ENCODE measurements at places on chromosomes 7 and 10.

DNA sequence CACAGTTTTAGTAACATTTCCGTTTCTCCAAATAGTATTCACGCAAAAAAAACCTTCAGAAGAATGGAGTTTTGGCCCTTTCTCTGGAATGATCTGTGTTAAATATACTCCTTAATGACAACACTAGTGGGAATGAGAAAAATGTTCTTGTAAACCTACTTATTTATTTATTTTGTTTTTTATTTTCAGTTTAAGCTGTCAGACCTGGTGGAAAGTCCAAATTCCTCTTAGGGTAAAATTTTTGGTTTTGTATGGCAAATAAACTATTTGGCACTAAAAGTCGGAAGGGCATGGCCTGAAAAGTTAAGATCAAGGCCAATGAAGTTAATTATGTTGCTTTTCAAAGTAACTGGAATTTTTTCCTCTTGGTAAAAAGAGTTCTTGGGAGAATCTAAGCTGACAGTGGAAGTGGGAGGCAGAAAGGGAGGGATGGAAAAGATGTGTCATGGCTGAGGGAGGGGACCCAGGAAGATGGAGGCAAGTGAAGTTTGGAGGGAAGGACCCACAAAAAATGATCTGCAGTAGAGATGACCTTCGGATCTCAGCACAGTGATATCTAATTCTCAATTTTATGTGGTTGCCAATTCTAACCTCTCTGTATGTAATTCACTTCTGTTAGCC lies 33.5 kb upstream of the VPS41 start:
- DNase-seq = no peak

- no peak for DNase-seq
Measured at GRCh38 chr7:159136442-159136841, 8.2 kb downstream of the VIPR2 start.

GRCh38 chr7:141324870-141325269 lies 226.3 kb upstream of the AGK start:
- no peak for DNase-seq

- no peak for DNase-seq
Measured at GRCh38 chr7:83528925-83529423, 120.0 kb downstream of the SEMA3E start.

DNA sequence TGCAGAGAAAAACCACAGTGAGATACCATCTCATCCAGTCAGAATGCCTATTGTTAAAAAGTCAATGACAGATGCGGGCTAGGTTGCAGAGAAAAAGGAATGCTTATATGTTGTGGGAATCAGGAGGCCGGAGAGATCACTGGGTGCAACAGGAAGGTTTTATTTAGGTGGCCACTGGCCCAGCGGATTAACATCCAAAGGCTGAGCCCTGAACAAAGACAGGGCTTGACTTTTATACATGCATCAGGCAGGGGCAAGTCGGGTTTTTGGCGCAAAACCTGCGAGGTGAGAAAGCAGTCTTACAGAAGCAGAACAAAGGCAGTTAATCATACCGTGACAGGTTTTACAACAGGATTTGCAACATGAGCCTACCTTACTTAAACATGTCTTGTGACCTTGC lies 620 bp downstream of the ZNF117 start:
- DNase-seq = no peak

- no peak for DNase-seq
Measured at GRCh38 chr7:77813180-77813579, 14.6 kb downstream of the PHTF2 start.

DNA sequence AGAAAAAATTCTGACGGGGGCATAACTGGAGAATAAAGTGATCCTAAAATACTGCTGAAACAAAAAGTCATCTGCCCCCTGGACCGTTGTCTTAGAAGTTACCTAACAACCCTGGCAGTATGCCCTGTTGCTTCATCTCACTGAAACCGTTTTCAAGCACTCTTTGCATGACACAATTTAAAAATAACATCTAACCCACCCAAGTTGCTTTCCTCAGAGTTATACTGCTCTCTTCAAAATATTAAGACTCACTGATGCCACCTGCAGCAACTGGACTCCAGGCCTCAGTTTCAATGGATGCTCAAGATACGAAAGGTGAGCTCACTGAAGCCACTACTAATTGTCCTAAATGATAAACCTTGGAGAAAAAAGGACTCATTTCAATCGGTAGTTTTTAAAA lies 57.4 kb downstream of the CDK6 start:
- DNase-seq = no peak

DNA sequence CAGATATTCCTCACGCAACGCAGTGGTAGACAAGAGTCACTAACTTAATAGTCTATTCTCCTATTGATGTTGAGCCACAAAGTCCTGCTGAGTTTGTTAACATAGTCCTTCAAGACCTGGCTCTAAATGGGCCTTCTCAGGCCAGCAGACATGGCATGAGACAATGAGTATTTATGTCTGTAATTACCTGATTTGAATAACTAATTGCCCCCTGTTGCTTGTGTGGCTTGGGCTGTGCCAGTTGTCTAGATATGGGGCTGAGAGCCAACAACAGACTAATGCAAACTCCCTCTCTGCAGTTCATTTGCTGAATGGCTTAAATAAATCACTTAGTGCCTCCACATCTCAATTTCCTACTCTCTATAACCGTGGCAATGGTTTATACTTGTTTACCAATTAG lies 65.5 kb upstream of the VWC2 start:
- no peak for DNase-seq

- no peak for DNase-seq
Measured at GRCh38 chr7:83608716-83609115, 40.2 kb downstream of the SEMA3E start.
